ENCODE measurements at places on chromosomes 6 and 20. TPM values are rescaled to one million over a fixed set of nuclear protein-coding genes. Genes with fewer than 3 reads are reported as not detected.

GTSF1L gene
- total RNA-seq: not detected

- H3K27me3 ChIP-seq: no peaks in the 10 kb centered on the region
- no peak for DNase-seq
- H3K36me3 ChIP-seq: peaks cover 5% of the 10 kb centered on the region
- peak overlapping the region; percentile 43 for H3K27ac ChIP-seq
Measured at GRCh38 chr20:4613184-4613583, 108.5 kb upstream of the PRND start.

ARHGAP40 gene
- not detected for total RNA-seq

KHDC1L gene
- not detected for total RNA-seq

- H3K36me3 ChIP-seq: peaks cover 6% of the 10 kb centered on the region
- H3K27me3 ChIP-seq: no peaks in the 10 kb centered on the region
- no peak overlapping the region for H3K4me3 ChIP-seq
- no peak for DNase-seq
- no peak overlapping the region for H3K27ac ChIP-seq
- H3K4me1 ChIP-seq: no peaks in the 10 kb centered on the region
Measured at GRCh38 chr6:25042036-25042521, 106.3 kb upstream of the RIPOR2 start.

GRCh38 chr6:89792881-89793280 lies 26.7 kb downstream of the MDN1 start:
- peaks cover 75% of the 10 kb centered on the region for H3K36me3 ChIP-seq
- peak; percentile 41 for DNase-seq
- no peaks in the 10 kb centered on the region for H3K4me1 ChIP-seq
- no peak overlapping the region for H3K27ac ChIP-seq
- no peaks in the 10 kb centered on the region for H3K27me3 ChIP-seq
- no peak overlapping the region for H3K4me3 ChIP-seq

DNA sequence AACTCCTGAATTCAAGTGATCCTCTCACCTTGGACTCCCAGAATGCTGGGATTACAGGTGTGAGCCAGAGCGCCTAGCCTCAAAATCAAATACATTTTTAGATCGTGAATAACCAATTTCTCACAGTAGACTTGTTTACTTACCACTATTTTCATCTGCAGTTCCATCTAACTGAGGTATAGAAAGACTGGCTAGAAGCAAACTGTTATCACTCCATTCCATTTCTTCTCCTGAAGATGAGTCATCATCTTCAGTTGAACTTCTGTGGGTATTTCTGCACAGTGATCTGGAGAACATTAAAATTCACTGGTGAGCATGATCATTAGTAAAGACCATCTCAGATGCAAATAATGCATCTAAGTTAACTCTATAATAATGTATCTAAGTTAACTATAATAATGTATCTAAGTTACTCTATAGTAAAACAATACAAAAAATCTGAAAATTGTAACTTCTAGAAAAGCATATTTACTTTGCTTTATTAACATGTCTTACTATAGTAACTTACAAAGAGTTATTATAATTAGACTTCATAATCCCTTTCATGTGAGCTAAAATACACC lies 105.4 kb downstream of the REV3L start:
- no peak for DNase-seq
- peaks cover 80% of the 10 kb centered on the region for H3K36me3 ChIP-seq
- no peaks in the 10 kb centered on the region for H3K4me1 ChIP-seq

DNA sequence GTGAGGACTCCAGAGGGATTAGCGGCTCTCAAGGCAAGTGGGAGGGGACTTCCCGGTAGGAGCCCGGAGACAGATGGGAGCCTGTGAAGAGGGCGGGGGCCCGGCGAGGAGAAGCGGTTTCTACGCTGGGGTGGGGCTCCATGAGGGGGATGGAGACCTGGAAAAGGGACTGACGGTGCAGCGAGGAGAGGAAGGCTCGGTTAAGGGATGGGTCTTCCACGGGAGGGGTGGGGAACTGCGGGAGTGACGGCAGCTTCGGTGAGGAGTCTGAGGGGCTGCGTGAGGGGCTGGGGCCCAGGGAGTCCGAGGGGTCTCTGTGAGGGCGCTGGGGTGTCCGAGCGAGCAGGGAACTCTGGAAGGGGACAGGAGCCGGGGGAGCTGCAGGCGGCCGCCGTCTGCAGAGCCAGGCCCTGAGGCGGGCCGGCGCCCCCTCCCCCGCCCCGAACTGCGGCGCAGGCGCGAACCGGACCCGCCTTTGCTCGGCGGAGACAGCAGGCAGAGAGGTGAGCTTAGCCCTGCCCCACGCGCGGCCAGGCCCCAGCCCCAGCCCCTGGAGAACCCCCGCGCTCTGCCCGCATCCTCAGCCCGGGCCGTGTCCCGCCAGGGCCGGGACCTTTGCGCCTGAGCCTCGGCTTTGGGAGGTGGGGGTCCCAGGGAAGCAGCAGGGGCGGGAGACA lies at the start of gene NRSN2:
Gene NRSN2 (plus strand): TSS at position 472 of the 677 bp plus-strand sequence. CDS start 2,533 bp downstream, outside the sequence.
- peaks cover under 1% of the 10 kb centered on the region for H3K36me3 ChIP-seq
- peak within 1 kb of the TSS; percentile 83 for H3K4me3 ChIP-seq
- H3K27ac ChIP-seq: peak within 1 kb of the TSS; percentile 78

DNA sequence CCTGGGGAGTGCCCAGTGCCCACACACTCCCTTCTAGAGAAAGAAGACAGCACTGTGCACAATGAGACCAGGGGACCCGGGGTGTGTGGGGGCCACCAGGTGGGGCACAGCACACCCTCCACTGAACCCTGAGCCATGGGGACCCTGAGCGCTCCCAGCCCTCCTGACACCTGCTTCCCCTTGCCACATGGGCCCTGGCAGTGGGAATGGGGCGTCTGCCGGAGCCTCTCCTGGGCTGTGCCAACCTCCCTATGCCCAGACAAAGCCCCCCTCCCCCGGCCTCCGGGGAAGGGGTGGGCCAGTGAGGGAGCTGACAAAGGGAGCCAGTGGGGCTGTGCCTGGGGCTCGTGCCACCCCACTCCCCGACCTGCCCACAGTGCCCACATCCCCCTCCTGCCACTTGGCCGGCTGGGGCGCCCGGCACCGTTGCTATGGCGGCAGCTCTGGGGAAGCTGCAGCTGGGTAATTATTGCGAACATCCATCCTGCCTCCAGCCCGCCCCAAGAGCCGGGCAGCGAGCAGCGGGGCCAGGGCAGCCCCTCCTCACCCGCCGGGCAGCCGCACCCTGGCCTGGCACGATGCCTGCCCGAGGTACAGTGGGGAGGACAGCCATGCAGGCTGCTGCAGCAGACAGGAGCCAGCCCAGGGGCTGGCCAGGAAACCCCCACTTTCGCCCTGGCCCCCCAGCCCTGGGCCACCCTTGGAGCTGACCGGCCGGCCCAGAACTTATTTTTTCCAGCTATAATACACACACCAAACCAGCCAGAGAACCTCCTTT lies 41.9 kb upstream of the NOL4L start:
- no peaks in the 10 kb centered on the region for H3K36me3 ChIP-seq
- DNase-seq: no peak
- H3K27me3 ChIP-seq: peaks cover 23% of the 10 kb centered on the region
- no peaks in the 10 kb centered on the region for H3K4me1 ChIP-seq
- no peak overlapping the region for H3K27ac ChIP-seq

- H3K27me3 ChIP-seq: no peaks in the 10 kb centered on the region
- peaks cover 19% of the 10 kb centered on the region for H3K4me1 ChIP-seq
- no peaks in the 10 kb centered on the region for H3K36me3 ChIP-seq
- peak; percentile 10 for DNase-seq
- H3K4me3 ChIP-seq: no peak overlapping the region
- H3K27ac ChIP-seq: no peak overlapping the region
Measured at GRCh38 chr6:162177746-162178145, 549.8 kb downstream of the PRKN start.

DNA sequence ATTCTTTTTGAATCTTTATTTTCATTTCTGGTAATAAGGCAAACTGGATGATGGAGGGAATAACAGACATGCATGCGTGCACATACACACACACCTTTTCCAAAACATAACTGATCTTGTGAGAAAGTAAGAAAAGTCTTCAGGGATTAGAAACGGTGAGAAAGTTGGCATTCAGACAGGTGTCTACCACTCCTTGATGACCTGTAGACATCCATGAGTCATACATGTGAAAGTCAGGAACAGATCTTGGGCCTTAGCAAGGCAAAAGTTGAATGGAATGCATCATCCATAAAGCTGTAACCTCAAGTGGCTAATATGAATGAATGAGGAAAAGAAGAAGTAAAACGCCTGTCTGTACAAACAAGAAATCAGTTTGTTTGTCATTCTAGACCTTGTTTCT lies 97.3 kb downstream of the GRIK2 start:
- no peak overlapping the region for H3K27ac ChIP-seq
- H3K27me3 ChIP-seq: no peaks in the 10 kb centered on the region
- peak; percentile 17 for DNase-seq
- no peak overlapping the region for H3K4me3 ChIP-seq
- peaks cover 6% of the 10 kb centered on the region for H3K4me1 ChIP-seq

COL20A1 gene
- total RNA-seq: 0.07 TPM

DNA sequence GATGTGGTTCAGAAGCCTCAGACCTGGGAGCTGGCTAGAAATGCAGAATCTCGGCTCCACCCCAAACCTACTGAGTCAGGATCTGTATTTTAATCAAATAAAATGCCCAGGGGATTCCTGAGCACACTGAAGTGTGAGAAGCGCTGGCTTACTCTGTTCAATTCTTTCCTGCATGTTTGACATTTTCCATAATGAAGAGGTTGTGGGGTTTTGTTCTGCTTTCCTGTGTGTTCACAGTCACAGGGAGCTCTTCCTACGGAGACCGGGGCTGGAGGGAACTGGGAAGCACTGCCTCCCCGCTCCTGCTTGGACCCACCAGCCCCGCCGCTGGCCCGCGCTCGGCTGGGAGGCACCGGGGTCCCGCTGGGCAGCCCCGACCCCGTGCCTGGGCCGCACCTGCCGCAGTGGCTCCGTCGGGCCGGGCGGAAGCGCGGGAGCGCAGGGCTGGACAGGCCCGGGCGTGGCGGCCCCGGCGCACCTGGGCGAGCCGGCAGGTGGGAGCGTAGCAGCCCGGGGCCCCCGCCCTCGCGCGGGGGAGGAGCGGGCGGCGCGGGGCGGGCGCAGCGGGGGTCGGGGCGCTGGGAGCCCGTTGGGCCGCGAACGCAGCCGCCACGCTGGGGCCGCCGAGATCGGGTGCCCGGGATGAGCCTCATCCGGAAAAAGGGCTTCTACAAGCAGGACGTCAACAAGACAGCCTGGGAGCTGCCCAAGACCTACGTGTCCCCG lies at the start of gene MAPK13:
Gene MAPK13 (plus strand): TSS at position 573 of the 726 bp plus-strand sequence. CDS start 70 bp downstream, at position 643.
- no peaks in the 10 kb centered on the region for H3K27me3 ChIP-seq
- peaks cover 14% of the 10 kb centered on the region for H3K4me1 ChIP-seq
- H3K4me3 ChIP-seq: peak within 1 kb of the TSS; percentile 45
- H3K36me3 ChIP-seq: no peaks in the 10 kb centered on the region
- H3K27ac ChIP-seq: no peak within 1 kb of the TSS
- DNase-seq: peak; percentile 32

HLA-DRB1 gene
- not detected for total RNA-seq

HLA-DPB1 gene
- not detected for total RNA-seq

MYCT1 gene
- not detected for total RNA-seq

COL21A1 gene
- total RNA-seq: 5.4 TPM

DNA sequence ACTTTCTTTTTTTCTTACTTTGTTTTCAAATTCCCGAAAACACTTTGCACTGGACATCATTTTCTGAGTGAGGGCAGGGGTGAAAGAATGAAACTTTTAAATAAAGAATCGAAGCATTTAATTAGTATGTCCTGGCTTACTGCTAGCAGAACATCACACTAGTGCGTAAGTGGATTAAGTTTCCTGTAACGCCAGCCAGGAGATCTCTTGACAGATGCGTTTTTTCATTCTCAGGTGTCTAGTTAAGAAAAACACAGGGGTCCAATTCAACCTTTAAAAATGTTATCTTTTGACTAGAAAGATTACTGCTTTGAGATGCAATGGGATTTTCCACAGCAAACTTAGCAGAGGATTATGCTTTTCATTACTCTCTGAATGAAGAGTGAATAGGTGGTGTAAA lies 858.8 kb upstream of the EPHA7 start:
- DNase-seq: no peak
- no peak overlapping the region for H3K27ac ChIP-seq
- H3K4me3 ChIP-seq: no peak overlapping the region
- H3K27me3 ChIP-seq: peaks cover 36% of the 10 kb centered on the region
- no peaks in the 10 kb centered on the region for H3K36me3 ChIP-seq
- no peaks in the 10 kb centered on the region for H3K4me1 ChIP-seq

DNA sequence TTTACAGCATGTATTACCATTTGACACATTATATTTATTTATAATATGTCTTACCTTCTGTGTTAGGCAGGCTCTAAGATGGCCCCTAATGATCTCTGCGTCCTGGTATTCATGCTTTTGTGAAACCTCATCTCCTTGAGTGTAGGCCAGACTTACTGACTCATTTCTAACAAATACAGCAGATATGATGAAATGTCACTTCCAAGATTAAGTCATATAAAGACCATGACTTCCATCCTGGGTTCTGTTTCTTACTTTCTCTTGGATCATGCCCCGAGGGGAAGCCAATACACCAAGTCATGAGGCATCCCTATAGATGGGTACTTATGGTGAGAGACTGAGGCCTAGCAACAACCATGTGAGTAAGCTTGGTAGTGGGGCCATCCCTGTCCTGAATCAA lies 30.2 kb downstream of the ZHX3 start:
- H3K36me3 ChIP-seq: peaks cover 6% of the 10 kb centered on the region
- DNase-seq: peak; percentile 75
- no peaks in the 10 kb centered on the region for H3K27me3 ChIP-seq
- H3K4me3 ChIP-seq: no peak overlapping the region

GRCh38 chr20:32152421-32153155 lies 43.1 kb downstream of the TM9SF4 start:
- no peak for DNase-seq
- no peak overlapping the region for H3K4me3 ChIP-seq
- H3K4me1 ChIP-seq: peaks cover 17% of the 10 kb centered on the region
- peaks cover 89% of the 10 kb centered on the region for H3K36me3 ChIP-seq

GRCh38 chr6:130933712-130934200 lies 106.5 kb downstream of the SMLR1 start:
- no peaks in the 10 kb centered on the region for H3K27me3 ChIP-seq
- H3K4me1 ChIP-seq: no peaks in the 10 kb centered on the region
- no peak overlapping the region for H3K27ac ChIP-seq

DNA sequence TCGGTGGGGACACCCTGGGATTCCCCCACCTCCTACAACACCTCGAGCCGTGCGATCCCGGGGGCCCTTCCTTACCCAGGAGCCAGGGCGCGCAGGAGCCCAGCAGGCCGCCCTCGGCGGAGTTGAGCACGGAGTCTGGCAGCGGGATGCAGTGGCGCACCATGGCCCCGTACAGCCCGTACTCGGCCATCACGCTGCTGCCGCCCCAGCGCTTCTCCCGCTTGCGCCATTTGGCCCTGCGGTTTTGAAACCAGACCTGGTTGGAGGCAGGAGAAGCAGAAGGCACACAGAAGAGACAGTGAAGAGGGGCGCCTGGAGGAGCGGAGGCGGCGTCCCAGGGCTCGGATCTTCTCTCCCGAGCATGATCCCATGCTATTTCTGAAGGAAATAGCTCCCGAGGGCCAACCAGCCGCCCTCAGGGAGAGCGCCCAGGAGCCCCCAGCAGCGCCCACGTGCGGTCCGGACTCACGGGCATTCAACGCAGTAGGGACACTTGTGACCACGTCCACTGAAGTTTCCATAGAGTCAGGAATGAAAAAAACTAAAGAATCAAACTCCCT lies 4.3 kb downstream of the VSX1 start:
- H3K4me1 ChIP-seq: peaks cover 8% of the 10 kb centered on the region
- no peak for DNase-seq

All from MCF 10A (cell line).